ENCODE measurements at places on chromosomes 13 and 19.

DNA sequence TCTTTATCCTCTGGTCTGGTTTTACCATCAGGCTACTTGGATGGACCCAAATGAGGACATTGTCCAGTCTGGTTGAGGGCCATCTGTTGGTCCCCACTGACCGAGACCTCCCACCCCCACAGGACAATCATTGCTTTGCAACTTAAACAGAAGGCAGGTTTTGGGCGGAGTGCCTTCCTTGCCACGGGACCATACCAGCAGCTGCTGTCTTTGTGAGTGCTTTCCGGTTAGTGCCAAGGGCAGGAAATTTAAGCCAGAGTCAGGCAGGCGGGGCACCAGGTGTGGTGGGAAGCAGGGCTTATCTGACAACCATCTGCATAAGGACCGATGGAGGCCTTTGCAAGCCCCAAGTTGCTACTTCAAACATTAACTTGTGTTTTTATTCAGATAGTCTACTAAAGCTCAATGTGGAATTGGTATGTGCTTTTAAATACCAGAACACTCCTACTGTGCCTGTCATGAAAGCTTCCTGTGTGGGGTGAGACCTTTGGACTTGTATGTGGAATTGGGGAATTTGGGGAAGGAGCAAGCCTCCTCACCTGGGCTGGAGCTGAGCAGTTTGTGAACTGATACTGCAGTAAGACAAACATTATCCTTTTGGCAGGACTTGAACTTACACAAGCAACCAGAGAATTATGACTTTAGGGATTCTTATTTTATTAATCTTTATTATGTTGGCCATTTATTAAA, 39.3 kb upstream of the UBE2L5 start:
- DNase-seq, result no peak

- DNase-seq, result no peak
Observed at GRCh38 chr13:44169018-44169911, 204.4 kb upstream of the SERP2 start.

DNA sequence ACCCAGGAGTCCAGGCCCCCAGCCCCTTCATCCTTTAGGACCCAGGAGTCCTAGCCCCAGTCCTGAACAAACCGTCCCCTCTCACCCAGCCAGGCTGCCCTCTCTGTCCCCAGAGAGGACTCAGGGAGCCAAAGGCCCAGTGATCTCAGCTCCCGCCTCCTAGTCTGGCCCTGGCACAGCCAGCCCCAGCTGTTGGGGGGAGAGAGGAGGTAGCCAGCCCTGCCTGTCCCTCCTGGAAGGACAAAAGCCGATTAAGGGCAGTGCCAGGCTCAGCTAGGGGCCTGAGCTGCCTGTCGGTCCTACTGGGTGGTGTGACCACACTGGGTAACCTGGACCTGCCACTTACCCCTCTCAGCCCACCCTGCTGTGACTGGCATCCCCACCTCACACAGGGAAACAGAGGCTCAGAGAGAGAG, 14.5 kb downstream of the LIPE start:
- DNase-seq, result no peak

DNA sequence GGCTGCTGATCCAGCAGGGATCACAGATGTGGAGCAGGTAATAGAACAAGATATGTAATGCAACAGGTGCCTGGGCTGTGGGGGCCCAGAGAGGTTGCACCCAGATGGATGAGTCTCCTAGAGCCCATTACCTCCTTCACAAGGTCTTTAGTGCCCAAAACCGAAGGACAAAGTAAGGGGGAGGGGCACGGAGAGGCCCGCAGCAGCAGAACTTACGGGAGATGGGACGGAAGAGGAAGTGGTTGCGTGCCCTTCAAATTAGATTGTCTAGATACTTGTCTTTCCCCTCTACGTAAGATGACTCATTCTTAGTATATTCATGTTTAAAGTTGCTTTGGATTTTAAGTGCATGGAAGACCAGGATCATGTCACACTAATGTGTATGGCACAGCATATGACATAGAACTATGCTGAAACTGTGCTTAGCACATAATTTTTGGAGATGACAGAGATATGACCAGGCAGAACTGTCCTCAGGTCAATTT, 5.7 kb upstream of the MRPS31 start:
- peak; percentile 52 for DNase-seq

- DNase-seq, result no peak
Observed at GRCh38 chr19:58380037-58380661, 681 bp downstream of the ZNF837 start.

GRCh38 chr13:73731564-73731963, 402.6 kb downstream of the KLF12 start:
- DNase-seq, result no peak

GRCh38 chr13:50484472-50485113, 358.9 kb downstream of the DLEU7 start:
- no peak for DNase-seq
